Mucosa of gallbladder (tissue), 1 donor: ENCODE measurements at places on chromosomes 6 and 20. TPM values are rescaled to one million over a fixed set of nuclear protein-coding genes. Genes with fewer than 3 reads are reported as not detected.

DNA sequence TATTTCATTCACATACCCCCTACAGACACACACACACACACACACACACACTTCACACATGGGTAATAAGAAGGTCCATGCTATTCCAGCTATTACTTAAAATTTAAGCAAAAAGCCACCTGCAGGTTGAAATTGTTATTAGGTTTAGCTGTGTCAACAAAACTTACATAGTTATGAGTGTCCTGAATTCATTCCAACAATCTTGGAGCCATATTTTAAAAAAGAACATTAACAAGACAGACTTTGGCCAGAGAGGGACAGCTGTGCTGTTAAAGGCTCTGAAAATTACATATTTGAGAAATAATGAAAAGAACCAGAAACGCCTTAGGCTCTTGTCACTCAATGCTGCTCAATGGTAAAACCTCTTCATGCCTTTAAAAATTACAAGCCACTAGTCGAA, 455.3 kb downstream of the EPM2A start:
- no peak for DNase-seq

DNA sequence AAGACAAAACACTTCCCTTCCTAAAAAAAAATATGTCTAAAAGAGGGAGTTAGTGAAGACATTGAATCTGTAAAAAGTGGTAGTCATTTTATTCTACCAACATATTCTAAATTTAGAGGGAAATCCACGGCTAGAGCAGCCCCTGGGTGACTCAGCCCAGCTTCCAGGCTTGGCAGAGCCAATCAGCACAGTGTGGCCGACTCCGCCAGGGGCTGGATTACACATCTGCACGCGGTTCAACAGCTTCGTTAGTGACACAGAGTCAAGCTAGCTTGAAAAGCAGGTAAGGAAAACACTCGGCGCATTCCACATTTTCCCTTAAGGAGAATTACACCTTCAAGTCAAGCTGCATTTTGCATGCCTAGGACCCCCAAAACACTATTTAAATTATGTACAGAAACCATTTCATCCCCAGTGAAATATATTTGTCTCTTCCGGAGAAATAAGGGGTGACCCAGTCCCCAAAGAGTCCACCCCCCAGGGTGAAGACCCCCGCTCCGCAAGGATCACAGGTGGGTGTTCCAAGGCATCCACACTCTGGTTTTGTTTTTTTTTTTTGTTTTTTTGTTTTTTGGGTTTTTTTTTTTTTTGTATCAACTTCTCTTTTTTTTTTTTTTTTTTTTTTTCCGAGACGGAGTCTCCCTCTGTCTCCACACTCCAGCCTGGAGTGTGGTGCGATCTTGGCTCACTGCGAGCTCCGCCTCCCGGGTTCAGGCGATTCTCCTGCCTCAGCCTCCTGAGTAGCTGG, 58.4 kb upstream of the ARID1B start:
- DNase-seq = peak; percentile 38

DNA sequence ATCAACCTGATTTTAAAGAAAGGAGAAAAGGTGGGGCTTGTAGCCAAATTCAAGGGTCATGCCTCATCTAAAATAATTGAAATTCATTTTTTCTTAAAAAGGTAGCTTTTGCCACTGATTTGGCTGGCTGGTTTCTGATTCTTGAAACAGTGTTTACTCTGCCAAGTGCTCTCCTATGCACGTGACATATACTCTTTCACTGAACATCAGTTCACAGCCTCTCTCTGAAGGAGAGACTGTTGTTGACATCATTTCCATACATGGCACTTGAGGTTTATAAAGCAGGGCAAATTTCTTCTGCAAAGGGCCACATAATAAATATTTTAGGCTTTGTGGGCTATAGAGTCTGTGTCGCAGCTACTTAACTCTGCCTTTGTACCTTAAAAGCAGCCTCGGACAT, 40.4 kb upstream of the DOK5 start:
- DNase-seq = no peak

DNA sequence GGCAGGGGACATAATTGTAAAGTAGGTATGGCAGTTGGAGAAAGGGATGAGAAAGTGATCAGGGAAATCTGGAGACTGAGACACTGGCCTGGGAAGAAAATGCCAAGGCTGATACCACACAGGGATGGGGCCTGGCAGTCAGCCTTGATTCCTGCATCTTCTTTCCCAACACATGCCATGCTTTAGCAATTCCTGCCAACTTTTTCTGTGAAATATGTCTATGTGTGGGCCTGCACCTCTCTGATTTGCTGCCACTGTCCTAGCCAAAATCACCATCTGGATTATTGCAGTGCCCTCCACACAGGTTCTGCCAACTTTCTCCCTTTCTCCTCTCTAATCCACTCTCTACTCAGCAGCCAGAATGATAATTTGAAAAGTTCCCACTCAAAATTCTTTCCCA, 759.8 kb upstream of the CITED2 start:
- DNase-seq = peak; percentile 15

- no peak for DNase-seq
Observed at GRCh38 chr6:35496036-35496840, 641 bp downstream of the TEAD3 start.

DNA sequence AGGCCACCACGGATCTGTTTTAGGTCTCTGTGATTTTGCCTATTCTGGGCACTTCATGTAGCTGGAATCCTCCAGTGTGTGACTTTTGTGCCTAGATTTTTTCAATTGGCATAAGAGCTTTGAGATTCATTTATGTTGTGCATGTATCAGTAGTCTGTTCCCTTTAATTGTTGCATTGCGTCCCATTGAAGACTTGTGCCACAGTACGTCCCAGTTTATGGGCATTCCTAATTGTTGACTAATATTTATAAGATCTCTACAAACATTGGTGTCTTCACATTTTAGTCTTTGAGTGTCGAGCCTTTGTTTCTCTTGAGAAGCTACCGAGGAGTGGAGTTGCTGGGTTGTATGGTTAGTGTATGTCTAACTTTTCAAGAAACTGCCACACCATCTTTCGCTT, 704 bp upstream of the FAM210B start:
- DNase-seq = no peak

The FILIP1 gene
- total RNA-seq = 22.9 TPM

DNA sequence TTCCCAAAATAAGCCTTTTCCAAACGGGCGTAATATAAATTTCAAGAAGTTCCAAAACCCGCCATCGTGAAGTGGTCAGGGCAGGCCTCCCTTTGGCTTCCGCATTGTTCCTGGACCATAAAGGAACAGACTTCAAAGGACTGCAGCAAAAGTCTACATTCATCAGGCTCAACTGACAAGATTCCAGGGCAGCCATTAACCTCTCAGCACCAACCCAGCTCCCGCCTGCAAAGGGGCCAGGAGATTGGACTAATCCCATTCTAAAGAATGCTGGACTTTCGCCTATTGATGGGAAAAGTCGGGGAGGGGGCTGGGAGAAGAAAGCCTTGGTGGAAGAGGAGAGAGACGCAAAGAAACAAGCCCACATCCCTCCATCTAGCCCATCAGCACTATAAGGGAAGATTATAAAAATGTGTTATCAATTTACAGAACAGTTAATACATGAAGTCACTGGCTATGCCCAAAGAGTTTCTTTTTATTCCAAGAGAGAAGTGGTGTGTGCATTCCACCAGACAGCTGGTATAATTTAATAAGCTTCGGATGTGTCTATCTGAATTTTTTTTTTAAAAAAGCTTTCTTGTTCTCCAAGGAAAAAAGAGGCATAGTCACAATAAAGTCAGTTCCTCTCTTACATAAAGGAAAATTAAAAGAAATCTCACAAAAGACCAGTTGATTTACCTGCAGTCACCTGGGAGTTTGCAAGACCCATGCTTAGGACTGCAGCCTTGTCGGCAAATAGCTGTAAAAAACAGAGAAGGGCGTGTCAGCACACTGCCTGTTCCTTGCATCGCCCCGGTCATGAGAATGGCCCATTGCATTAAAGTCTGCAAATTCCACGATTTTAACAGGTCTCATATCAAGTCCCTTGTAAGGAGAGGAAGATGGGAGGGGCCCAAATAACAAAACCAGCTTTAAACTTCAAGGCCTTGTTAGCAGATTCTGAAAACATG, 17.8 kb downstream of the JAG1 start:
- DNase-seq = no peak

GRCh38 chr20:41436679-41437078, 70.1 kb upstream of the EMILIN3 start:
- no peak for DNase-seq

The OR2H2 gene
- total RNA-seq = not detected

The OGFRL1 gene
- 17.8 TPM for total RNA-seq

DNA sequence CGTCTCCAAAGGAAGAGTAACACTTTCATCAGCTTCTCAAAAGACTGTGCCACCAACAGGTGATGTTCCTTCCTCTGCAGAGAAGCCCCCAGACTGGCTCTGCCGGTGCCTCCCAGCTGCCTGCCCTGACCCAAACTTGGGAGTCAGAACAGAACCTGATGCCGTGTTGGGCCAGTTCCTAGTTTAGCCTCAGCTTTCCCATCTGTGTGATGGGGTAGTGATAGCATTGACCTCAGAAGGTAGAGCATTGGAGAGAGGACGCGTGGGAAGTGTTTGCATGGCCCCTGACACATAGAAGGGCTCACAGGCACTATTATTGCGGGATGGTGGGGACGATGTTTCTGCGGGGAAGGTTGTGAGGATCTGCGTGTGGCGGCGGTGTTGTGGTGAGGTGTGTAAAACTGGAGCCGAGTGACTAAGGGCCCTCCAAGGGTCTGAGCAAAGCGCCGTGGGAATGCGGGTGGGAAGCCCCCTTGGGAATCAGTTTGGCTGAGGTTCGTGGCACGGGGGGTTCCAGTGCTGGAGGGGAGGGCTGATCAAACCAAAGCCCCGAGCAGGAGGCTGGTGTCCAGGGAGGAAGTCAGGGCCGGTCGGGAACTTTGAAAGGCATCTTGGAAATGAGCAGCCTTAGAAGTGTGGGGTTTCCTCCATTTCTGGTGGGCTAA, 1.7 kb downstream of the NTSR1 start:
- DNase-seq = no peak

GRCh38 chr6:80454197-80454596, 347.7 kb downstream of the BCKDHB start:
- no peak for DNase-seq
